ENCODE measurements at places on chromosomes 7 and 10.

DNA sequence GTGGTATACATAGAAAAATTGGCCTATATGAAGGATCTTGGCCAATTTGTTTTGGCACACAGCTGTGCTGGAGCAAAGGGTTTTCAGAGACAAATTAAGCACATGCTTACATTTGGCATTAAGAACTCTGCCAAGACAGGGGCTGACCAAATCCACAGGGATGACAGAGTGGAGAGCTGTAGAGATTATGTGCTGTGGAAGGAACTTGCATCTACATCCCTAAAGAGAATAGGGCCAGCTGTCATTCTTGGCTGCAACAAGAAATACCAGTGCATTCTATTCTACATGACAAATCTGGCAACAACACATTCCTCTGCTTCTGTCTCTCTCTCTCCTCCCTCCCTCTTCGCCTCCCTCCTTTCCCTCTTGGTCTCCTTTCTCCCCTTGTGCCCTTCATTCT, 75.6 kb downstream of the POM121L12 start:
- DNase-seq, result no peak

DNA sequence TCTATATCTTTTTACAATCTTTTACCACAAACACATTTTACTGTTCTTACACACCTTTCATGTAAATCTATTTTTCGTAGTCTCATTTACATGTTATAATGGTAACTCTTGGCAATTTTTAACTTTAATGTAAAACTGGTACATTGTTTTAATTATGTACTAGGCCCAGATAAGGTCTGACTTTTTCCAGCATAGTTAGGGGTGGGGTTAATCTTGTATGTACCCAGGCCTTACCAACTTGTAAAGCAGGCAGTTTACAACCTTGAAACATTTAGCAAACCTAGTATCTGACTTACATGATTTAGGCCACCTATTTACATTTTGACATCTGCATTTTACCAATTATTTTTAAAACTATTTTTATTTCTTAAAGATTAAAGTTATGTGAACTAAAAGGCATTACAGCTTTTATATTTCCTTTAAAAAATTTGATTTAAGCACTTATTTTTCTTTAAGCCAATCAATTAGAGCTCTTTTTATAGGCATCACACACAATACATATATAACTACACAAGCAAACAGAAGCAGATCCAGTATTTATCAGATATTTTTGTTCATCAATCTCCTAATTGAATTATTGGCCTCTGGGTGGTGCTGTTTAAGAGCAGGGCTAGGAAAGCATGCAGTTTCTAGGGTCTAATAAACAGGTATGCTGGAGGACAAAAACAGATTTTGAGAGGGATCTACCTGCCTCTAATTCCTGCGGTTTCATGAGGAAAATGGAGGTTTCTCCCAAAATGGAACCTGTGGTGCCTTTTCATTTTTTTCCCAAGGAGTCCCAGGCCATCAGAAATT, 19.7 kb upstream of the CROT start:
- no peak for DNase-seq

DNA sequence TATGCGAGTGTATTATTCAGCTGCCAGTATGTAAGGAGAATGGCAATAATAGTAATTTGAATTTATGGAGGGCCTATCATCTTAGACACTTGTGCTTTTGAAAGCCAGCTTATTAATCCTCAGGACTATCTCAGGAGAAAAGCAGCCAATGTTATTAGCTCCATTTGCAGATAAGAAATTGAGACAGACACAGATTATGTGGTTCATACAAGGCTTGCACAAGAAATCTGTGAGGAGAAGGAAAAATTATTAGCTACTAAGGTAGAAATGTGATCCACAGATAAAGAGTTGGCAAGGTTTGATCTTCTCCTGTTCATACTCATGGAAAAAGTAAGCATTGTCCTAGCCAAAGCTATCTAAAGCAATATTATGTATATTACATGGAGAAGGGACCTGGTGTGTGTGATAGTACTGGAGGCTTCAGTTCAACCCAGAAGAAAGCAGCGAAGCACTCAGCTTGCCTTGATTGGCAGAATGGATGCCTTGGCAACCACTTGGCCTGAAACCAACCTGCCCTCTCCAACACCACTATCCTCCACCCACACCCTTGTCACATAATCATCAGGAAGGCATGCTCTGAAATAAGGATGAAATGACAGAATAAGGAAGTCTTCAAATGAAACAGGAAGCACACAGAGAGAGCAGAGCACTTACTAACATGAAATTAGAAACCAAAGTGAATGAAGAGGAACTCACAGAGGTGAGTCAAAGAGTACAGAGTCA, 18.0 kb downstream of the MACC1 start:
- peak; percentile 61 for DNase-seq

- DNase-seq, result no peak
Observed at GRCh38 chr10:120282421-120282820, 174.6 kb upstream of the PLPP4 start.

DNA sequence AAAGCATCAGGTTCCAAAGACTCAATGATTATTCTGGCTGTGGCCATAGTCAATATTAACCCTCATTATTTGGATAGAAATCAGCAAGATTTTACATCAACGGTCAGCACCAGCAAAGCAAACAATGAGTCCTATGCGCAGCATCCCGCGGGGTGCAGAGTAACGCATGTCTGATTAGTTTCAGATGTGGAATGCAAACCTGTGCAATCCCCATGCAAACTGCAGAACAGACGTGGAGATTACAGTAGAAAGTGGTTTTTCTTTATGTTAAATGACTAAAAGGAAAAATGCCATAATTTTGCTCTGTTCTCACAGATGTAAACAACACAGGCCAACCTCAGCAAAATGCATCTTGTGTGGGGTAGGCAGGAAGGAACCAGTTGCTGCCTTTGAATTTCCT, 258.1 kb upstream of the GRB10 start:
- peak; percentile 13 for DNase-seq

DNA sequence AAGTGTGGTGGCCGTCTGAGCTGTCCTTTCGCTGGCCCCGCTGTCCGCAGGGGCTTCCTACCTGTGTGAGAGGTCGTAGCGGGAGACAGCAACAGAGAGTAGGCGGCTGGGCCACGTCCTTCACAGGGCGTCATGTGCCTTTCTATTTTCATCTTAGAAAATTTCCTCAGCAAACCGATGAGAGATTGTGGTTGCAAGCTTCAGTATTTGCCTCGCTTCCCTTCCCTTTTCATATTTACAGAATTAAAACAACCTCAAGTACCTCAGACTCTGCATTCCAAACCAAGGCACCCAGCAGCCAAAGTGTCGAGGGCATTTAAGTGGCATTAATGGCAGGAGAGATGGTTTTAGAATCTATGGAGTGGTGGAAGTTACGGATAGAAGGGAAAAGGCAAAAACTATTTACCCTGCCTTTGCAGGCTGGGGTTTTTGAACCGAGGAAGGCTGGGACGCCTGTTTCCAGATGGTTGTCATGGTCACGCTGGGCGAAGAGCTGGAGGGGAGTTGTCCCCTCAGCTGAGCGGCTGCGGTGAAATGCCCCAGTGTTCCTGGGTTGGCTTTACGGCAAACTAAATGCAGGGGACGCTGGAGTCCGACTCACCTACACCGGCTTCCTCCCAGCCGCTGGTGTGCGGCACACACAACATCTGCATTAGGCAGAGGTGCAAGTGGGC, 41.9 kb downstream of the WIPI2 start:
- DNase-seq, result no peak

- peak; percentile 79 for DNase-seq
Observed at GRCh38 chr10:68082872-68083271, 7.8 kb upstream of the HERC4 start.

DNA sequence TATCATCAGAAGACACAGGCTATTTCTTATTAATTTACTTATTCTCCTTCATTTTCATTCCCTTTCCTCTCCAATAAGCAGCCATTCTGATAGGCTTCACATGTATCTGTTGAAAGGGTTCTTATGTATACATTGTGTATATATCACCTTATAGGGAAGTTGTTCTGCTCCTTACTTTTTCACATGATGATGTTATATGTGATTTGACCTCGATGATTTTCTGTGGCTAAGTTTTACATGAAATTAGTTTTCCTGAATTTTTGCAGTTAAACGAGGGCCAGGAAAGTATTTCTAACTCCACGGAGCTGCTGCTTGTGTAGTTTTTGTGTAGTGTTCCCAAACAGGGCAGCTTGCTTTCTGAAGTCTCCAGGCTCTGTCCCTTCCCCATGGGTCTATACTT, 84.5 kb downstream of the SH2D4B start:
- DNase-seq, result no peak

GRCh38 chr7:36346260-36346831, 43.3 kb upstream of the ANLN start:
- no peak for DNase-seq

GRCh38 chr7:1151653-1152425, 8.2 kb downstream of the ZFAND2A start:
- no peak for DNase-seq

DNA sequence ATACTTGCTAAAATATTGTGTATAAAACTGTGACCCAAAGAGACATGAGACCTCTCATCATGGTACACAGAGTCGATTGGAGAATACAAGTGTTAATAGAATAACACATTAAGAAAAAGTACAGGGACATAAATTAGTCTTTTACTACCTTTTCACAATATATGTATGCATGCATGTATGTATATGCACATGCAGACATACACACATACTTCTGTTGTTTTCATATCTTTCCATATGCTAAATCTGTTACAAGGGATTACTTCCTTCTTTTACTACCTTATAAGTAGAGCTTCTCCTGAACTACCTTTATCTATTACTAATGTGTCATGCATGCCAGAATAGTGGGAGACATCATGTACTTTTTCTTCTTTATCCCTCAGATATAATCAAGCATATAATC, 131.6 kb downstream of the GPR158 start:
- DNase-seq, result no peak

- DNase-seq, result no peak
Observed at GRCh38 chr7:132436121-132436520, 140.1 kb downstream of the PLXNA4 start.

DNA sequence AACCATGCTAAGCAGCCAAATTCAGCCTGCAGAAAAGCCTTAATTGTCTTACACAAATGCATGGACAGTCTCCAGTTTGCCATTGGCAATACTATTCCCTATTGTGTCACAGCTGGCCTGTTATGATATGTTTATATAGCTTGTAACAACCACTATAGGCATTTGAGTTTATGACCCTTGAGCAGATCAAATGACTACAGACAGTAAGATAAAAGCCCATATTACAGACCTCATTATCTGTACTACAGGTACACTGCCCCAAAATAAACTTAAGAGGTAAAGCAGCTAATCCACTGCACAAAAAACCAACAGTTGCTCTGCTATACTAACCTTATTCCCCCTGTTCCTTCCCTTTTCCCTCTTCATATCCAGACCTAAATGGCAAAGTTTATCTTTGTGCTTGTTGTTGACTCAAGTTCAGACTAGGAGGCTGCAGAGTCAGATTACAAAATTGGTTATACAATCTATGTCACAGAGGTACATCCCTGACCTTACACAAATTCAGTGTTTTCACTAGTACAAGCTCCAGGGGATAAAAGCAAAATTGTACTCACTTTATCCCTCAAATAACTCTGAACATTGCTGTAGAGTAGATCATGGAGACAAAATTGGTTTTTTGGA, 218.4 kb downstream of the GRM8 start:
- DNase-seq, result no peak

DNA sequence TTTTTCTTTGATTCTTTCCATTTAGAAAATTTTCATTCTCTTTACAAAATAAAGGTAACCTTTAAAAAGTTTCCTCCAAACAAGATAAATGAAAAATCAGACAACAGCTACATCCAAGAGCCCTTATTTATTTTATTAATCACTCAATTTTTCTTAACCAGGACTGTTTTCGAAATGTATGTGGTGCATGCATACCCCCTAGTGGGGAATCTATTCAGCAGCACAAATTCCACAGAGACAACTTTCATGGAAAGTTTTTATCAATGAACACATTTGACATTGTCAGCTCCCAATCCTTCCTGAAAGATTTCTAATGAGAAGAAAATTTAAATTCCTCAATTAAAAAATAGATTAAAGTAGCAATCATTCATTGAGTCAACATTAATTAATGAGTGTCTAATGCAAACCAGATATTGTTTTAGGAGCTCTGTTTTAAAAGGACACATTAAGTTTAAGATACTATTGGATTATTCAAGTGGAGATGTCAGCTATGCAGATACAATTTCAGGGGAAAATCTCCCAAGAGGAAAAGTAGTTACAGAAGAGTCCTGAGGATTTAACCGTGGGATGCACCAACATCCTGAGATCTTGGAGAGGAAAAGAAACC, 5.2 kb upstream of the HTR7 start:
- peak; percentile 64 for DNase-seq

- no peak for DNase-seq
Observed at GRCh38 chr10:59563531-59563930, 146.1 kb downstream of the SLC16A9 start.

Data from ELR (cell line).